HL-60 (cell line): ENCODE measurements at places on chromosomes 5 and 9.

DNA sequence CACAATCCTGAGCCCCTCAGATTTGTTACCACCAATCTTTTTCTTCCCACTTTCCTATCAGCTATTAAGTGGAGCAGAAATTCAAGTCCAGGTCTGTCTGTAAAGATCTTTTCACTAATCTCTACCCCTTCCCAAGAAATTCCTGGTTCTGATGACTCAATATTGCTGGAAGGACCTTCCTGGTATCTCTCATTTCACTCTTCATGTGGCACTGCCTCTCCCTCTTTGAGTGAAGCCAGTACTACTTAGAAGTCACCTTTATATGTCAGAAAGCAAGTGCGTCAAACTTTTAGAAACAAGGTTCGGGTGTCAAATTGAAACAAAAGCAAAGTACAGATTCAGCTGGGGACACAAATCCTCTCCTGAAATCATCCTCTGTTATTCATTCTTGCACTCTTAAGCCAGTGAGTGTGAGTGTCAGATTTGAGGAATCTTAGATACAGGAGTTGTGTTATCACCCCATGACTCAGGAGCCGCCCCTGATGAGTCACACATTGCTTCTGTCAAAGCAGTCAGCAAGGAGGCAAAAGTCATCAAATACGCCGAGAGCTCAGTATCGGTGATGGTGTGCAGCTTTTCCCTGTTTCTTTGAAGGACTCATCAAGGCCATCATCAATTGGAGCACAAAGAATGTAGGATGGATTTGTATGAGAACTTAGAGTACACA is 313.0 kb downstream of the CETN3 start:
- DNase-seq: no peak

DNA sequence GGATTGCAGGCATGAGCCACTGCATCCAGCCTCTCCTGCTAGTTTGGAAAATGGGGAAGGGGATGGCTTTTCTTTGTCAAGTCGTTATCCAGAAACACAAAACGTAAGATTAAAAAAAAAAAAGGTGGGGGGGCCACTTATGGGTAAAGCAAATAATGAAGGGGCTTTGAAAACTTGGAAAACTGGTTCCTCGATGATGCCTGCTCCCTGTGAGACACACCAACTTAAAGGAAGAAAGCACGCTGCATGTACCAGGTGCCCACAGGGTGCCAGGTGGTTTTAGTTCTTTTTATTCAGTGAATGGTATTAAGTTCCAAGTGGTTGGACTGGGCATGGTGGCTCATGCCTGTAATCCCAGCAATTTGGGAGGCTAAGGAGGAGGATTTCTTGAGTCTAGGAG is 170.1 kb downstream of the GOLPH3 start:
- no peak for DNase-seq

DNA sequence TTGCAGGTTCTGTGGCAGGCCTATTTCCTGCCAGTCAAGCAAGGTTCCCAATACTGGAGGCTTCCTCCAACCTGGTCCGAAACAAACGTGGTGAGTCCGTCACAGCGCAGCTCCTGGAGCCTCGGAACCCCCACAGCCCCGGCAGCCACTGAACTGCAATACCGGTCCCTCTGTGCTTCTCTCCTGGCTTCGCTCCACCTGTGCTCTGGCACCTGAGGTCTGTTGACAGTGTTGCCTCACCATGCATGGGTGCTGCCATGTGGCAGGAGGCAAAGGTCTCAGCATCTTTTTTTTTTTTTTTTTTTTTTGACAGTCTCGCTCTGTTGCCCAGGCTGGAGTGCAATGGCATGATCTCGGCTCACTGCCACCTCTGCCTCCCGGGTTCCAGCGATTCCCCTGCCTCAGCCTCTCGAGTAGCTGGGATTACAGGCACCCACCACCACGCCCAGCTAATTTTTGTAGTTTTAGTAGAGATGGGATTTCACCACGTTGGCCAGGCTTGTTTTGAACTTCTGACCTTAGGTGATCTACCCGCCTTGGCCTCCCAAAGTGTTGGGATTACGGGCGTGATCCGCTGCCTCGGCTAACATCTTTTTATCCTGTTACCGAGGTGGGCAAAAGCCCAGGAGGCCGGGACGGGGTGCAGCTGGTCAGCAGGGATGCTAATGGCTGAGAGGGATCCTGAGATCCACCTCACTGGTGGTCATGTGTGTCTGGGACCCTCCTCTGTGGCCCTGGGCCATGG is 57.1 kb upstream of the RNU6ATAC start:
- DNase-seq: no peak

DNA sequence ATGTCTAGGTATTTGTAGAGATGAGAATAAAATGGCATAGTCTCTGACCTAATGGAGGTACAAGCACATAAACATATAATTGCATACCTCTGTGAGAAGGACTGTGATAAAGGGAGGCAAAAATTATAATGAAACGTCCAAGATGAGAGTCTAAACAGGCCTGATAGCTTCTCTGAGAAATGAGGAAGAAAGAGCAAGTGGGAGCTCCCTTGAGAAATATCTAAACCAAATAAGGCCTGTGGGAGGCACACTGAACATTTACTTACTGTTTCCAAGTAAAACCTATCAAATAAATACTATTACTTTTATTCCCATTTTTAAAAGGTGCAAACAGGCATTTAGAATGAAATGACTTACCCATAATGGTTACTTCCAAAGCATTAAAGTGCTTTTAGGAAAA is 125.6 kb upstream of the PAPPA start:
- no peak for DNase-seq

DNA sequence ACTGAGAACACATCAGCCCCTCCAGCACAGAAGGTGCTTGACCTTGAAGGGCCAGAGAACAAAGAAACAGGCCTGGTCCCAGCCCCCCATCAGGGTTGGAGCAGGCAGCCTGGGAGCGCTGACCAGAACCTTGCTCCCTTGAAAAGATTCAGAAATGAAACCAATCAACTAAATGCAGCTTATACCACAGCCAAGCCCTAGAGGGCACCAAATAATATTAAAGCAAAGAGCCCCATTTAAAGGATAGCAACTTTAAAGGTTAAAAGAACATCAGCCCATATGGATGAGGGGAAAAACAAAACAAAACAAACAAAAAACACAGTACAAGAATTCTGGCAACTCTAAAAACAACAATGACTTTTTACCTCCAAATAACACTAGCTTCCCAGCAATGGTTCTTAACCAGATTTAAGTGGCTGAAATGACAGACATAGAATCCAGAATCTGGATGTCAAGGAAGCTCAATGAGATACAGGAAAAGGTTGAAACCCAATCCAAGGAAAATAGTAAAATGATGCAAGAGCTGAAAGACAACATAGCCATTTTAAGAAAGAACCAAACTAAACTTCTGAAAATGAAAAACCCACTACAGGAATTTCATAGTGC is 471.9 kb downstream of the MTRR start:
- no peak for DNase-seq

GRCh38 chr9:10208691-10209069 is 404.1 kb downstream of the PTPRD start:
- DNase-seq: no peak

- DNase-seq: no peak
Observed at GRCh38 chr5:2029206-2029605, 146.5 kb upstream of the IRX4 start.

- no peak for DNase-seq
Observed at GRCh38 chr5:60526336-60526875, 173.6 kb downstream of the DEPDC1B start.

DNA sequence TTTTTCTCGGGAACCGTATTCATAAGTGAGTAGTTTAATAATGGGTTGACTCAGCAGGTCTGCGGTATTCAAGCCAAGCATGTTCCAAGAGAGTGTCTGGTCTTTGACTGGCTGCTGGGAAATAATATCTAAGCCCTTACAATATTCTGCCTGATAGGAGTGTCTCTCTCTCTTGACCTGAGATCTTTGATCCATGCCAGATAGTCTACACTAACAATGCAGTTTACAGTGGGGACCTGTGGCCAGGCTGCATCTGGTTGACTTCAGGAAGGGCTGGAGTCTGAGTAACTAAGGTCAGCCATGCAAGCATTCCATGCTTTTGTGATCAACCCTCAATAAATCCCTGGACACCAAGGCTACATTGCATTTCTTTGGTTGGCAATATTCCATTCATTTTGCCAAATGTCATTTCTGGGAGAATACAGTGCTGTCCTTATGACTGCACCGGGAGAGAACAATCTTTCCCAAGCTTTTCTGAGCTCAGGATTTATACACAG is 195.5 kb downstream of the SEMA5A start:
- no peak for DNase-seq

DNA sequence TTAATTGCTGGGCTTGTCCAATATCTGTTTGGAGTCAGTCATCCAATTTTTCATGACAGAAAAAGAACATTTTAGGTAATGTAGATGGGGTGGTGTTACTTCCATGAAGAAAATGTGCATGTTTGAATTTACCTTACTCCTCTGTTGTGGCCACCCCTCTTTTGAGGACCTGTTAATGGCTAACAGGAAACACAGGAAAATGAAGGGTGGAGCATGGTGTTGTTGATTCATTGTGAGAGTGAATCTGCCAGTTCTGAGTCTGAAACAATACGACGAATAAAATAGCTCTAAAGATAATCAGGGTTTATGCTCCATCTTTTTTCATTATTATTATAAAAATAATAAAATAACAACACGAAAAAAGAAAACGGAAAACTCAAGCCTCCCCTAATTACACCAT is 335.3 kb downstream of the KDM4C start:
- DNase-seq: no peak

DNA sequence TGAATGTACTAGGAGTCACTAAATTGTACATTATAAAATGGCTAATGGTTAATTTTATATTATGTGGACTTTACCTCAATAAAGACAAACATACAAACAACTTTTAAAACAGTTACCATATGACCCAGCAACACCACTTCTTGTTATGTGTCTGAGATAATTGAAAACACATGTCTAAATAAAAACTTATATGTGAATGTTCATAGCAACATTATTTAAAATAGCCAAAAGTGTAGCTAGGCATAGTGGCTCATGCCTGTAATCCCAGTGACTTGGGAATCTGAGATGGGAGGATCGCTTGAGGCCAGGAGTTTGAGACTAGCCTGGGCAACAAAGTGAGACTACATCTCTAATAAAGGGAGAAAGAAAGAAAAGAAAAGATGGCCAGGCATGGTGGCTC is 22.9 kb downstream of the SLC35A4 start:
- no peak for DNase-seq

GRCh38 chr5:109083937-109084336 is 325.8 kb downstream of the PJA2 start:
- no peak for DNase-seq

DNA sequence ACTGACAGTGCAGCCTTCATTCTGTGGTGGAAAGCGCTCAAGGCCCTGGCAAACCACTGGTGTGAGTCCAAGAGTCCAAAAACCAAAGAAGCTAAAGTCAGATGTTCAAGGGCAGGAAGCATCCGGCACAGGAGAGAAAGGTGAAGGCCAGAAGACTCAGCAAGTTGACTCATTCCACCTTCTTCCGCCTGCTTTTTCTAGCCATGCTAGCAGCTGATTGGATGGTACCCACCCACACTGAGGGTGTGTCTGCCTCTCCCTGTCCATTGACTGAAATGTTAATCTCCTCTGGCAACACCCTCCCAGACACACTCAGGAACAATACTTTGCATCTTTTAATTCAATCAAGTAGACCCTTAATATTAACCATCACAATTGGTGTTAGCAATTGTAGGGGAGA is 296.1 kb downstream of the NDUFS4 start:
- DNase-seq: no peak

GRCh38 chr5:91207248-91207647 is 175.9 kb downstream of the ARRDC3 start:
- DNase-seq: no peak

DNA sequence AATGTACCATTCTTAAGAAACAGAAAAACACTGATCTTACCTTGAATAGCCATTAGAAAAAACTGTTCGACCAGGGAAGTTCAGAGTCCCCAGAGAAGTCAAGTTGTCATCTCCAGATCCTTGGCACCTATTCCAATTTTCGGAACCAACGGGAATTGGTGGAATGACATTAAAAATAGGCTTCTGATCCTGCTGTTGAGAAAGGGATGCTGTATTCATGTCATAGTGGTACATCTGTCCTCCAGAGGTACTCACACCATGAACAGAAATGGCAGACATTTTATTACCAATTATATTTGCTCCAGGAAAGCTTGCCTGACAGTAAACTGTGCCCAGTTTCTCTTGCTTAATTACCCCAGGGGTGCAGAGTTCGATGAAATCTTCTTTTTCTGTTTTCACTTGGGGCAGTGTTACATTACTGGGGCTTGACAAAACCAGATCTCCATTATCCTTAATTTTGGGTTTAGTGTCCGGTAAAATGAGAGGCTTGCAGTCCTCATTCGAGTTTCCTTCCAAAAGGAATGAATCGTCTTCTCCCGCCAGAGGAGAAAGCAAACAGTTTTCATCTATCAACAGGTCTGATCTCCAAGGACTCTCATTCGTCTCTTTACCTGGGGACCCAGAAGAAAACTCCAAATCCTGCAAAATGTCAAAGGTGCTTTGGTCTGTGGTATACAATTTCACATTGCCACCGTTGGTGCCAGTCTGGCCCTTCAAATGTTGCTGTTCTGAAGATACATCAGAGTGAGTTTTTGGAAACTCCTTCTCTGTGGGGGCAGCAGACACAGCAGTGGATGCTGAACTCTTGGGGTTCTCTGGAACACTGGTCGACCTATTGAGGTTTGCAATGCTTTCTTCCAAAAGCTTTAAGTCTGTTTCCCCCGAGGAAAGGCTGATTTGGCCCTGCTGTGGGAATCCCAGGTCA is 3.6 kb downstream of the NR3C1 start:
- no peak for DNase-seq

GRCh38 chr9:20981486-20981885 is 50.0 kb downstream of the HACD4 start:
- DNase-seq: no peak

DNA sequence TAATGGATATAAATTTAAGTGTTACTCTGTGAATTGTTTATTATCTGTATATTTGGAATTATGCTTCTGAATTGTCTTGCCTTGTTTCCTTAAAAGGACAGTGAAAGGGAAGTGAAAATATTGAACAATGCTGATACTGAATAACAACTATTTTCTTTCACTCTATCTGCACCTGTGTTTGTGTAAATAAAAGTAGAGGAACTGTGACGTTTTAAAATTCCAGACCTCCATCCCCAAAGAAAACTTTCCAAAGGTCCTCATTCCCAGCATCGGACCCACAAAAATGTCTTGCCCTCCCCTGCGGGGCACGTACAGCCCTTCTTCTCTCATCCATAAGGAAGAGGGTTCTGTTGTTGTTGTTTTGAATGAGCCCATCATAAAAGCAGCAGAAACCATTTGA is 100.0 kb downstream of the NLN start:
- DNase-seq: no peak

GRCh38 chr5:150509992-150510391 is 2.1 kb downstream of the NDST1 start:
- DNase-seq: no peak

GRCh38 chr9:31347082-31347617 is 1037.3 kb upstream of the ACO1 start:
- DNase-seq: no peak
